ENCODE measurements at places on chromosomes 2 and 18.

GRCh38 chr2:202178346-202178958 is 59.9 kb downstream of the SUMO1 start:
- peak; percentile 39 for DNase-seq

- no peak for DNase-seq
Observed at GRCh38 chr2:53945538-53945937, 25.3 kb downstream of the PSME4 start.

GRCh38 chr2:119494163-119494790 is 30.0 kb downstream of the SCTR start:
- DNase-seq: no peak

DNA sequence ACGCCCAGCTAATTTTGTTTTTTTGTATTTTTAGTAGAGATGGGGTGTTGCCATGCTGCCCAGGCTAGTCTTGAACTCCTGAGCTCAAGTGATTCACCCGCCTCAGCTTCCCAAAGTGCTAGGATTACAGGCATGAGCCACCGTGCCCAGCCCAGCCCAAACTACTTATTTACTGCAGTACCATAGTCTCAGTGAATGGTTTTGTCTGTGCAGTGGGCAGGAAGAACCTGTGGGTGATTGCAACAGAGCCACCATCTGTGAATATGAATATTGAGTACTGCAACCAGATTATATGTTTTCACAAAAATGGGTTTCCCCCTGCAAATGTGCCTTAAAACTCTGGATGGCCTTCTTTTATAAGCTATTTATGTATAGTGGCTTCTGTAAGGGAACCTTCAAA is 9.1 kb downstream of the MPPE1 start:
- DNase-seq: no peak

DNA sequence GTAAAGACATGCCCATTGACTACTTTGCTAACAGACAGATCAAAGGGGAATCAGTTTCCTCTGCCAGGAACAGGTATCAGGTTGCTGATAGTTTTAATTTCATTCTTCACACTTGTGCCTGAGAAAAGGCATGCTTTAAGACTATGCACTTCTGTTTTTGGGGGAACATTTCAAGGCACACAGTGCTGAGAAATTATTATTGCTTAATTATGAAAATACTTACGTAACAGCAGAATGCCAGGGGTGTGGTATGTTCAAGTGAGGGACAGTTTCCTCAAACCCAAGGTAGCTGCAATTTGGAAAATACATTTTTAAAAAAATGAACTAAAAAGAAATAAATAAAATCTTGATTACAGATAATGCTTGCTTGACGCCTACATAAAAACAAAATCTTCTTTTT is 1746.1 kb upstream of the PIK3C3 start:
- DNase-seq: no peak

DNA sequence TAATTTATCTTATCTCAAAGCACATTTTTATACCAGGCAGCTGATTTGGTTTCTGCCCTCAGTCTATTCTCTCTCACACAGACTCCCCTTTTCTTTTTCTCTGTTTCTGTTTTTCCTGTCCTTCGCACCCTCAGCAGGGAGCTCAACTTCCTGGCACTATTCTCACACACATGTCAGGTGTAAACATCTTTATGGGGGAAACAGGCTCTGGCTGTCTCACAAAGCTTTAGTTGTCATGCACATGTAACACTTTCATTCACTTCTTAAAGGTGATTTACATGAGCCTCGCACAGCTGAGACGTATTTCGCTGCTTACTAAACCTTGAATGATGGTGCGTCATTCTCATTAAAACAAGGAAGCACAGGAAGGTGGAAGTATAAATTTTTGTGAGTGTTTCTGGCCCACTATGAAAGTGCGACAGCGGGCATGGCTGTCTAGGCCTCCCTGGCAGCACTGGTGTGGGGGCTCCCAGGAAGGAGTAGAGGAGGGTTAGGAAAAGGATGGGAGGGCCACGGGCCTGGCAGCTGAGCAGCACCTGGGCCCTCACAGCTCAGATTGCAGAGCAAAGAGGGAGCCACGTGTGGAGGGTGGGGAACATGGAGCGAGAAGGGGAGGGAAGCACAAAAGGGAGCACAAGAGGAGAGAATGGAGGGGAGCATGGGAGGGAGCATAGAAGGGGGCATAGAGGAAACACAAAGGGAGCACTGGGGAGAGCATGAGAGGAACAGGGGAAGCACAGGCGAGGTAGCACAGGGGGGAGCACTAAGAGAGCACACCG is 46.2 kb upstream of the SNTG2 start:
- DNase-seq: no peak

DNA sequence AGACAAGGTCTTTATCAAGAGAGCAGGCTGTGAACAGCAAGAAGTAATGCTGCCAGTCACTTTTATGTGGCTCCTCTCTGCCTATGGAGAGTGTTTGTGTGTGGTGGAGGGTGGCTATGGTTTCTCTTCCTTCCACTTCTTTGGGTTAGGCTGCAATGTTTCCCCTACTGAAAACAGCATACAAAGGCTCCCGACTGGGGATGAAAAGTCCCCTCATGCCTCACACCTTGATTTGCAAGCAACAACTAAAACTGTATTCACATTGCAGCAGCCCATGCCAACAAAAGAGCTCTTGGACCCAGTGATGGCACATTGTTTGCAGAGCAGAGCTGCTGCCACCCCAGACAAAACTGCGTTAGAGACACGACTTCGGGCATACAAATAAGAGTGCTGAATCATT is 301.6 kb downstream of the SLC8A1 start:
- no peak for DNase-seq

DNA sequence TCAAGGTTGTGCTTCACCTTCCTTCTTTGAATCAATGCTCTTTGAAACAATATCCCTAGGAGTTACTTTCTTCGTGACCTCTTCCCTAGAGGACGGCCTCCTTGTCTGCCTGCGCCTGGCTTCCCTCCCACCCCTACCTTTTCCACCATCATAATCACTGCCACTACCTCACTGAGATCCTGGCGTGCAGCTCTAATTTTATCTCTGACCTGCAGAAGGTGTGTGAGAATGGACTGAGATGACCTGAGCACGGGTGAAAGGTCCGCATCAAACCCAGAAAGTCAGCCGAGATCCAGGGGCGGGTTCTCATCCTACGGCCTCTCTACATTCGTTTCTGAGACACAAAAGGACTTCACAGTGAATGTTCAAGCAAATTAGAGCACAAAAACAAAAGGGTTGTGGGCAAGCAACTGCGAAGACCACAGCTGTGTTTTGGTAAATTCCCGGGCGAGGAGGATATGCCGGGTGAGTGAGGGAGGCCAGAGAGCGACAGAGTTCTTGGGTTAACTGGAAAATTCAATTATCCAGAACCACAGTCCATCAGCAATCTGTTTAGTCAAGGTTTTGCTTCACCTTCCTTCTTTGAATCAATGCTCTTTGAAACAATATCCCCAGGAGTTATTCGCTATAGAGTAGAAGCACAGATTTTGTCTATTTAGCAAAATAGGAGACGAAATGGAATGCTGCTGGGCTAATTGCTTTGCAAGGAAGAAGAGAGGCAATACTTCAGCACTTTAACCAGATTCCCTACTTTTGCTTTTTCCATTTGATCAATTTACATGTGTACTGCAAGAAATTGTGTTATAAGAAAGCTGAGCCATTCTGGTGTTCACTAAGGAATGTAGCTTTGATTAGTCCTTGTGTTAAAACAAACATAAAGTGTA is 212.6 kb downstream of the ACKR3 start:
- DNase-seq: no peak

DNA sequence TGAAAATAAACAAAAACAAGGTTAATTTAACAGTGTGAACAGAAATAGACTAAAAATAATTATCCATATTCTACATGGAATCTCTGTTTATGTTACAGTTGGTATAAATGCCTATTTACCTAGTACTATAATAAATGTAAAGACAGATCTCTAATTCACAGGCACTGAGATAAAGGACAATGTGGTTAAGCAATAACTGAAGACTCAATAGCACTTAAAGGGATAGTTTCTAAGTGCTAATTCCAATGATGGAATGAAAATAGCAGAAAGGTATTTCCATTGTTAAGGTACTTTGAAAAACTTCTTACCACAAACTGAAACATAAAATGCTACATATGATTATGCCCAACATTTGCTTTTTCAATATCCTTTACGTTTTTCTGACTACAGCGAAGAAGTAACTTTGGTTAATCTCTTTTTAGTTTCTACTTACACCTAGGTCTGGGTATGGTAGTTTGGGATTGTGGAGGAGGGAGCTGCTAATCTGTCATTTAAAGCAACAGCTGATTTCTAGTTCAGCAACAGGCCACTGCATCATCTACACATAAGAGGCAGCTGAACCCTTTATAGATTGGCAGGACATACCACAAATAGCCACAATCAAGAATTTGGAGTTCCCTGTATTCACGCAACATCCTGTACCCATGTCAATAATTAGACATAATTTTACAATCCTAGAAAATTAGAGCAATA is 27.2 kb downstream of the MAP4K3 start:
- DNase-seq: no peak

DNA sequence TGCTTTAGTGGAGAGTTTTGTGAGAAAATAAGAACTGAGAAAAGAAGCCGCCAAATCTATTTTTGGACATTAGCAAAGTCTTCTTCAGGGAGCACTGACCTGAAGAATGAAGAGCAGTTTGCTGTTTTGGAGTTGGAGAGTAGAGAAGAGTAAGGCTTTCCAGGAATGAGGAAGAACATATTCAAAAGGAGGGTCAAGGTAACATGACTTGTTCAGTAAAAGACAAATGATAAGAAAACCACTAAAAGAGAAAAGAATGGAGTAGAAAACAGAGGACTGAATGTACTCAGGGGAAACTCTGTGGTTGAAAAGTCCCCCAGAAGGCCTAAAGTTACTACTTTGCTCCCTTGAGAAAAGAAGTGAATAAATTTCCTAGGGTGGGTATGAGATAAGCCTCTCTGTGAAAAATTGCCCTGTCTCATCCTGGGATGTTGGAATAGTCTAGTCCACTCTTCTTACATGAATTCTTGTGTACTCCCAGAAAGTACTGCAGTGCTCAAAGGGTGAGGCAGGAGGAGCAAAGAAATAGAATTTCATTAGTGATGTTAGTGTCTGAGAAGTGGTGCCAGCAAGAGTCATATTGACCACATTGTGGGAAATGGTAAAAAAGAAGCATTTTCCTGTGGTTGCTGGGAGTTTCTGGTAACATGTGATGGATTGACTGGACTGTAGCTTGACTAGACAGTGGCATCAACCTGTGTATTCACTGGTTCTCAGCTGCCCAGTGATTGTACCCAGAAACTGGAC is 27.8 kb downstream of the MBD5 start:
- no peak for DNase-seq

DNA sequence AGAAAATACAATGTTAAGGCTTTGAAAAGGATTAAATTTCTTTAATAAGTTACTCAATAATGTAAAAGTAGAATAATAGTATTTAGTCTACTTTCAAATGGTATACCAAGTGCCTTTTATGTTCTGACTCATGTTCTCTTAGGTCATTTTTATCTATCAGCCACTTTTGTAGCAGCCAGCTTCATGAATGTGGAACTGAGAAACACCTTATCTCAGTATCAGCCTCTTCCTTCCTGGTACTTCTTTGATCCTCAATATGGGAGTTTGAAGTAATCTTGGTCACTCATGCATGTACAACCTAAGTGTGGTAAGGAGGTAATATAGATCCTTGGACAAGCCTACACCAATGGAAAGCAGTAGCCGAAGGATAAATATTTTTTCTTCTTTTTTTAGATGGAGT is 180.4 kb upstream of the NRXN1 start:
- DNase-seq: no peak

GRCh38 chr18:73153271-73153670 is 285.5 kb upstream of the NETO1 start:
- no peak for DNase-seq

- no peak for DNase-seq
Observed at GRCh38 chr2:139790136-139790535, 1009.9 kb upstream of the NXPH2 start.

GRCh38 chr2:40690525-40690924 is 238.6 kb upstream of the SLC8A1 start:
- no peak for DNase-seq

GRCh38 chr2:54416166-54416813 is 39.8 kb upstream of the SPTBN1 start:
- DNase-seq: no peak

DNA sequence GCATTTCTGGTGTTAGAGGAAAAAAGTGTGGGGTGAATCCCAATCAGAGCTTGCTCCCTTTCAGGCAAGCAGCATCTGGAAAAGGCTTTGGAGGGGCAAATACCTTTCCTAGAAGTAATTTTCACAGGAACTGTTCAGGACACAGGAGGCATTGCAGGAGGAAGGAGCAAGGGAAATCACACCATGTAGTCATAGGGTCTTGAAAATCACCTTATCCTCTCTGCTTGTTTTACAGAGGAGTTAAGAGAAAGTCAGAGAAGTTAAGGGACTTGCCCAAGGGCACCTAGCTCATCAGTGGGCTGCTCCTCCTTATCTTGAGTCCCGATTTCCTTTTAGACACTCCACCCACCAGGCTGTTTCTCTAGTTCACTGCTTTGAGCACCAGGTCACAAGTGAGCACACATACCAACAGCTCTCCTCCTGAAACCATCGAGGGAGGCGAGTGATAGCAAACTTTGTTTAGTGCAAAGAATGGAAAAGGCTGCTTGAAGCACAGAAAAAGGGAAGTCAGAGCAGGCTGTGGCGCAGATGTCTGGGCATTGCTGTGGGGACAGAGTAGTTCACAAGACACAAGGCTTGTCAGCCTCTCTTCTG is 89.2 kb upstream of the CXCR4 start:
- no peak for DNase-seq

DNA sequence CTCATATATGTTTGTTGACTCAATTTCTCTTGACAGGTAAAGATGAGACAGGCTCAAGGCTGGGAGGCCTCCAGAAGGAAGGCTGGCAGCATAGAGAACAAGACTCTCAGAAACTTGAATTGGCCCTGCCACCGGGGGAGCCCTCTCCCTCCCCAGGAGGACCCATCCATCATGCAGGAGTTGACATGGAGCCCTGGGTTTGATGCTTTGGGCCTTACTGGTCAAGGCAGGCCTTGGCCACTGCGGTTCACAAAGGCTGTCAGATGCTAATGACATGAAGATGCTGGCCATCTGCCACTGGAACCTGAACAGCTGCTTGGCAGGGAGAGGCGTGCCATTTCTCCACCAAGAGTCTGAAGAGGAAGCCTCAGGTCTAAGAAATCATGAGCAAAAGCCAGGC is 193.6 kb downstream of the MTCL1 start:
- no peak for DNase-seq

DNA sequence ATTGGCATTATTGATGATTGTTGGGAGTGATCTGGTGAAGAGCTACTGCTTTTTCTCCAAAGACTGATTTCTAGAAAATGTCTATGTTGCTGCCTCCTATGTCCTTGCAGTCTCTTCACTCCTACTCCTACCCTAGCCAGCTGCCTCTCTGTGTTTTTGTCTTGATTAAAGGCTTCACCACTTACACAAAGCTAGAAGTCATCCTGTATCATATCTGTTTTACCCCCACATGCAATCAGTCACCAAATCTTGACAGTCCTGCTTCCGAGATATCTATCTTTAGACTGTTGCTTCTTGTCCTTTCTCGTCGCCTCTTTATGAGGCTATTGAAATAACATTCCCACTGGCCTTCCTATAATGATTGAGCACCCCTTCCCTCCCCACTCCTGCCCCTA is 84.5 kb upstream of the ITGA4 start:
- no peak for DNase-seq

- DNase-seq: no peak
Observed at GRCh38 chr2:88351249-88351601, 101.3 kb downstream of the FOXI3 start.

- no peak for DNase-seq
Observed at GRCh38 chr2:49917654-49918053, 763.3 kb upstream of the FSHR start.

Measured in omental fat pad (tissue), 4 donors.